IPS DF 6.9 (cell line): ENCODE measurements at places on chromosomes 4 and X.

DNA sequence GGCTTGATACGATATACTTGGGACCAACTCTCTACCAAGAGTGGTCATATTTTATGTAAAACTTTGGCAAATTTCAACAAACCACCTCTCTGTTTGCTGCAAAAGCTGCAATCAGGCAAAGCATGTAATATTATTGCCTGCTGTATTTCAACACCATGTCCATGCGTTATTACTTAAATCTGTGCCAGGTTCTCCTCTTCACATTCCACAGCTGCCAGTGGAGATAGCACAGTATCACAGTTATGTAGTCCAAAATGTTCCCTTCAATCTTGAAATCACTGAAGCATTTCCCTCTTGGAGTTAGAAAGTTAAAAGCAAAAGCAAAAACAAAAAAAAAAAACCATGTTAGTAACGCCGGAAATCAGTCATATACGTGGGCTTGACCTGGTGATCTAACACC, 396.7 kb upstream of the MAGEC2 start:
- DNase-seq: no peak

DNA sequence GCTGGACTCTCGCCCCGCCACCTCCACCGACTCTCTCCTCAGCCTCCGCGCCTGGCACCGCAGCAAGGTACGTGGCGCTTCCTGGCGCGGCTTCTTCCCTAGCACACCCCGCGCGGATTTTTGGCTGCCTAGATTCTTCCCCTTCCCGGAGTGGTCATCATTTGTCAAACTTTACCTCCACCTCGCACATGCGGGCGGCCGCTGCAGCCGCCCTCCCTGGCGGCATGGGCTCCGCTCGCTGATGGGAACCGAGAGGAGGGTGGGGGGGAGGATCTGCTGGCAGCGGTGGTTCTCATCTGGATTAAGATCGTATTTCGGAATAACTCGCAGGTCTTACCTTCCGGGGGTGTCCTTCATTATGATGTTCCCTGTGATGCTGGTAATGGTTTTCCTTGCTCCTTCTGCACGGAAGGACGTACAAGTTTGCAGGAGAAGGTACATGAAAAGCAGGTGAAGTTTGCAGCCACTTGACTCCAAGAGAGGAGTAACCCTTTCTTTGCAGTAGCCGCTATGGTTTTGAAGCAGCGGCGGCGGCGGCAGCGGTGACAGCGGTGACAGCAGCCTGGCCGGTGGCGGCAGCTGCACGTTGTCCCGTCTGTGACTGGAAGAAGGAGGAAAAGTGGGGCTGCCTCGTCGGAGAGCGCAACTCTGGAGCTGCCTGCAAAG, 2183.9 kb upstream of the TENM3 start:
- no peak for DNase-seq

GRCh38 chr4:139814323-139815015, 148.8 kb downstream of the MGST2 start:
- DNase-seq: no peak

GRCh38 chr4:147761218-147761883, 29.5 kb downstream of the ARHGAP10 start:
- DNase-seq: no peak

DNA sequence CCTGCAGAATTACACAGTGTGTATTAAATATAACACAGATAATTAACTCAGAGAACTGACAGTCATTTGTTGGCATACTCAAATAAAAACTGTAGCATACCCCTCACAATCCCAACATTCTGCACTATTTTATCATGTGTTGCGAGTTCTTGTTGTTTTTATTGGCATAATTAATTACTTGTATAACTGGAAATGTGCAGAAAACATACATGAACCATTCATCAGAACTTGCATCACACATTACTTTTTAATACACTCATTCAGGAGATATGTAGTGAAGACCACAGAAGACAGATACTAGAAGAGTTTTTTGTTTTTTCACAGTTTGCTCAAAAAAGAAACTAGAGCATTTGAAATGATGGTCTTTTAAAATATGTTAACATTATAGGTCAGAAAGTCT, 74.6 kb upstream of the NEIL3 start:
- DNase-seq: no peak

DNA sequence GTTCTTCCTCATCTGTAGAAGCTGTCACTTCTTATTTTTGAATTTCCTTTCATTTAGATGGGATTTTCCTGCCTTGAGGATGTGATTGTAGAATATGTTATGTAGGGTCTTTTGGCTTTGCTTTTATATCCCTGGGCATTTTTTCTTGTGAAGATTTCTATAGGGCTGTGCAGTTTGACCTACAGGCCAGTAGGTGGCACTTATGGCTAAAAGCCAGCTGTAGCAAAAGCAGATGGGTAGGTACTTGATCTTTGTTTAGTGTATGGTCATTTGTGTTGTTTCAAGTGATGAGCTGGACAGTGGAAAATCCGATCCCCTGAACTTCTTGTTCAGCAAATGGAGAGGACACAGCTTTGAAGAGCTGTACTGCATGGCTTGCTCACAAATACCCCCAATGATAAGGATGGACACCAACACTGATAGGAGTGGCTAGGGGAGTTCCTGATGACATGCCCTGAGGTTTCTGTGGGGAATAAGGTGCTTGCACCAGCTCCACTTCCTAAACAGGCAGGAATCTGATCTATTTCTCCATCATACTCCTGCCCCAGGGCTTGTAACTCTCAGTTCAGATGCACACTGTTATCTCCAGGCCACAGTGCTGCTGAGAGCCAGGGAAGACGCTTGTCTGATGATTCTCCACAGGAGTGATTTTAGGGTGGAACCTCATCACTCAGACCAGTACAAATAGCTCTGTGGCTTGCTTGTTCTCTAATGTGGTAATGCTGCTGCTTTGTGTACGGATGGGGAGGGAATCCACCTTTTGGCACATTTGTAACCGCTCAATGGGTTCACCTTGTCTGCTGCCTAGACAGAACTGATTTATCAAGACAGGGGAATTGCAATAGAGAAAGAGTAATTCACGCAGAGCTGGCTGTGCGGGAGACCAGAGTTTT, 417.1 kb upstream of the MAGEB16 start:
- no peak for DNase-seq

DNA sequence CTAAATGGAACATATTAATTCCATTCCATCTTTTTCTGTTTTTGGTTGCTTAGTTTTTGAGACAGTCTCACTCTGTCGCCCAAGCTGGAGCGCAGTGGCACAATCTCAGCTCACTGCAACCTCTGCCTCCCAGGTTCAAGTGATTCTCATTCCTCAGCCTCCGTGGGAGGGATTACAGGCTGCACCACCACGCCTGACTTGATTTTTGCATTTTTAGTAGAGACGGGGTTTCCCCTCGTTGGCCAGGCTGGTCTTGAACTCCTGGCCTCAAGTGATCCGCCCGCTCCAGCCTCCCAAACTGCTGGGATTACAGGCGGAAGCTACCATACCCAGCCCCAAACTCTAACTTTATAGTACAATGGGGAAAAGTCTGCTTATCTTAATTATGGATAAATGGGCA, 11.2 kb downstream of the HNRNPD start:
- DNase-seq: no peak

GRCh38 chrX:18558799-18559198, 113.1 kb downstream of the RS1 start:
- DNase-seq: no peak

DNA sequence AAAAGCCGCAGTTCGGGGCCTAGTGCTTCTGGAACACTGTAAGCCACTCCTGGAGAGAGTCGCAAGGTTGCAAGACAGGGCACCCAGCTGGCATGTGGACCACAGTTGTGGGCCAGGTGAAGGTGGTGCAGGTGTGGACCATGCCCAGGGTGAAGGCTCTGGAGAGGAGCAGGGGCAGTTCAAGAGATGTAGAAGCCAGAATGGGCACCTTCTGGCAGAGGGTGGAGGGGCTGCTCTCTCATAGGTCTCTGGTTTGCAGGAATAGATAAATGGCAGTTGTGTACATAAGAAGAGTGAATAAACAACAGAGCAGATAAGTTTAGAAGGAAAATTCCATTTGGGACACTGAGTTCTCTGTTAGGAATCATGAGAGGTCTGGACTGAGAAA, 38.6 kb downstream of the TNIP3 start:
- DNase-seq: no peak

DNA sequence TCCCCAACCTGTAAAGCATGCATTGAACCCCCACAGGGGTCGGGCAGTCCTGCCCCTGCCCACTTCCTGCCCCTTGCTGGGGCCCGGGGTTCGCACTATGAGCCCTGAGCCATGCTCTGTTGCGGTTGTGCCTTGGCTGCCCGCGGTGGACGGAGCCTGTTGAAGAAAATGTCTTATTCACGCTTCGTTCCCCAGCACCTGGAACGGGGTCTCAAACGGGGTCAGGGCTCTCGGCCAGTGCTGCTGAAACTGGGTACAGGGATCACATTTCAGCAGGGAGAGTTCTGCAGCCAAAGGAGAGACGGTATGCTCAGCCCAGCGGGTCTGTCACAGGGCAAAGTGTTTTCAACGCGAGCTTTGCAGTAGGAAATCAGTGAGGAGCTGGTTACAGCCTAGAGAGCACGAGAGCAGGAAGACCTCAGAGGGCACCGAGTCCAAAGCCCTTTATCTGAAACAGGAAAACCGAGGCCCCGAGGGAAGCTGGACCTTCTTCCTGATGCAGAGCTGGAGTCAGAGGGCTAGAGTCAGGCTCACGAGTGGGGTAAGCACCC, 46.3 kb upstream of the AFAP1 start:
- no peak for DNase-seq

DNA sequence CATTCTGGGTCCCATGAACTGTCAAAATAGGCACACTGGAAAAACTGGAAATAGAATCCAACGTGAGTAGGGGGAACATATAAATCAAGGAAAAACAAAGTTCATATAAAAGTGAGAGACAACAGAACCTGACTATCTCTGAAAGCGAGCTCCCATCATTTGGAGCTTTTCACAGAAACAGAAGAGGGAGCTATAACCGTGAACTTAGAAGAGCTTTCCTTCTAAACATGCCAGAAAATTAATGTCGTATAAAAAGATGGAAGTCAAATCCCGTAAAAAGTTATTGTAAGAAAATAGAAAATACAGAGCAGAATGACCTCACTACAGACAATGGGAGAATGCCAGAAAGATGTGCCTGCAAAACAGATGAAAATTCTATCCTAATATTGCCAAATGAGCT, 23.9 kb upstream of the HSD17B10 start:
- DNase-seq: no peak
